Stimulated activated CD8-positive, alpha-beta memory T cell treated with anti-CD3 and anti-CD28 coated beads, Interleukin-2, amount 100 ng/mL, for 48 hours (primary cell): ENCODE measurements at places on chromosomes 7 and 10.

DNA sequence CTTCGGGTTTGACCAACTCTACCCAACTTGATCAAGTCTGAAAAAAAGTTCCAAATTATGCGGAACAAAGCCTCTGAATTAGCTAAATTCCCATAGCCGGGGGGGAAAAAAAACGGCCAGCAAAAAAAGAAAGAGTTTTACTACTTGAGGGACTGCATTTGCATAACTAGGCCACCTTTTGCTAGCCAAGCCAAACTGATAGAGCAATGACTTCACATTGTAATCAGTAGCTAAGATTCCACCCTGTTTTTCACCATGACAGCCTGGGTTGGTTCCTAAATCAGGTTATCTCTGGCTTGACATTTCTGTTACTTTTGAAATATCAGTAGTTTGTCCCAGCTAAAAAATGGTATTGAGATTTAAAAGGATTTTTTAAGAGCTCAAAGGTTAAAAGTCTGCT, 31.4 kb upstream of the CREB3L2 start:
- no peak for DNase-seq

DNA sequence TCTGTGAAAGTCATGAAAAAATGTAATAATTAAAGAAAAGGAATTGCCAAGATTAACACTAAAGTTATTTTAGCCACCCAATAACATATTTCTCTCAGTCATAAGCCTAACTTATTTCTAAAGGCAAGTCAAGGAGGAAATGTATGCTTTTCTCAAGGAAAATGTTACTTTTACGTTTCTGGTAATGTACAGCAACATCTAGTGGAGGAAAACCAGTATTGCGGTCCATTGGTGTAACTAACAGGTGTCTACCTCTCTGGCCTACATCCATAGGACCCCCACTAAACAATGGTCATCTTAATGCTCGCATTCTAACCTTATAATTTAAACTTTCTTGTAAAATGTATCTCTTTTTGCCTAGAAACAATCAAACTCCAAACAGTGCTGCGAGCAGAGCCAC, 437.5 kb downstream of the KIF20B start:
- no peak for DNase-seq

DNA sequence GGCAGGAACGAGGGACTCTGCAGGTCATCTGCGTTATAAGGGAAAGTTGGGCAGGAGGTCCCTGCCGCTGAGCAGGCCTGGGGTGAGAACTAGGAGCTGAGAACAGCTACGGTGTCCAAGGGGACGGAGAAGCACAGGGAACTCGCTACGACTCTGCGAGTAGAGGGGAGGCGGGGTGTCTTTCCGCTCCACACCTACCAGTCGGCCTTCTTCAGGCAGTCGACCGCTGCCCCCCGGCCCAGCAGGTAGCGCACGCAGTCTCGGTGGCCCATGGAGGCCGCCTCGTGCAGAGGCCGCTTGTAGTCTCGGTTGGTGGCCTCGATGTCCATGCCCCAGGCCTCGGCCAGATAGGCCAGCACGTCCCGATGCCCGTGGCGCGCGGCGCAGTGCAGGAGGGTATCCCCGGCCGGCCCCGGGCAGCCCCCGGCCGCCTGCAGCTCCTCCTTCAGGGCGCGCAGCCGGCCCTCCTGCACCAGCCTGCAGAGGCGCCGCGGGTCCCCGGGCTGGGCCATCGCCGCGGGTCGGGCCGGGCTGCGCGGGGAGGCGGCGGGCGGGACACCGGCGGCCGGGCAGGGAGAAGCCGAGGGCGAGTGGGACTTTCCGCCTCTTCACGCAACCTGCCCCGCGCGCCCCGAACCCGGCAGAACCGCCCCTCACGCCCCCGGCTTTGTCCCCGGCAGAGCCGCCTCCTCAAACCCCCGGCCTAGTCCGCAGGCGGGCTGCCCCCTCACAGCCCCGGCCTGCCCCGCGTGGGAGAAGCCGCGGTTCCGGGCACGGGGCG, 660 bp downstream of the ANKRD16 start:
- peak; percentile 16 for DNase-seq

DNA sequence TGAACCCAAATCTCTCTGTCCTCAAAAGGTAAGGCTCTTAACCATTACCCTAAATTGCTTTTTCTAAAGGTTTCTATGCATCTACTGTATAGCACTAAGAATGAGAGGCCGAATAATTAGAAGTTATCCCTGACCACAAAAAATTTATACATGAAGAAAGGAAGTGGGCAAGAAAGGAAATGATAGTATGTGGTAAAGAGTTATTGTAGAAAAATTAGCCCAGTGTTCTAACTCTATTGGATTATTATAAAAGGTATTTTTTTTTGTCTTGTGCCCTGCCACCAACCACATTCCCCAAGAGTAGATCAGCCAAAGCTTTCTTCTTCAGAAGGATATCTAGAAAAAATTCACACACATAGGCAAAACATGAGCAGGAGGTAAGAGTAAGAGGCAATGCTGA, 45.4 kb downstream of the DKK1 start:
- no peak for DNase-seq

DNA sequence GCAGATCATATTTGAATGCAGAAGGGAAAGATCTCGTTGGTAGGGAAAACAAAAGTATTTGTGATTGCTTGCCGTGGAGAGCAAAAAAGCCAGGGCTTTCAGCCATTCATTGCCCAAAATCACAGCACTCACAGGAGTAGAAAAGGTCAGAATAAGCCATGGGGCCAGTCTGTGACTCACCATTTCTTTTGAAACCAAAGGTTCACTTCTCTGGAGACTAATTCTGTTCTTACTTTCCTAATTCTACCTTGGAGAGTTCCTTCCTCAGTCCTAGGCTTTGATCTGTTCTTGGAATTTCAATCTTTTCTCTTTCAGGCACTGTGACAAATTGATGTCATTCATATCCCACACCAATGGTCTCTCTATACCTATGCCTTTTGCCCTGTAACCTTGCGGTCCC, 54.1 kb upstream of the FAM180A start:
- no peak for DNase-seq

GRCh38 chr10:130750441-130750840, 561.1 kb downstream of the TCERG1L start:
- no peak for DNase-seq

- DNase-seq, result no peak
These were observed 238.3 kb downstream of the AGMO start for GRCh38 chr7:15323550-15323949.
